ENCODE measurements at places on chromosomes 4 and X.

- no peak for DNase-seq
Observed at GRCh38 chrX:40852586-40852985, 117.2 kb upstream of the MED14 start.

DNA sequence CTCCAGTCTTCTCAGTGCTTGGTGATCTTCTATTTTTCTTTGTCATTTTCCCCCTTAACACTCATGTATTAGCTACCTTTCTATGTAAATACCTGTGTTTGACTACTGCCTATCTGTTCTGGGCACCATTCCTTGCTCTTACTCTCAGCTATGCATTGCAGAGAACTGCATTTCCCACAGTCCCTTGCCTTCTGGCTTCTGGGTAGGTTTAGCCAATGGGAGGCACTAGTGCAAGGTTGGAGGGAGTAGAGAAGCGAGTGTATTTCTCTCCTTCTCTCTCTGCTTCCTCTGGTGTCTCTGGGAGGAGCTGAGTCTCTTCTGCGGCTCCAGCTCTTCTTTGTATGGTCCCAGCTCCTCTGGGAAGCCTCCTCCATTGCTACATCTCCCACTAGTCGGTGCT, 50.5 kb downstream of the CWH43 start:
- DNase-seq, result no peak

DNA sequence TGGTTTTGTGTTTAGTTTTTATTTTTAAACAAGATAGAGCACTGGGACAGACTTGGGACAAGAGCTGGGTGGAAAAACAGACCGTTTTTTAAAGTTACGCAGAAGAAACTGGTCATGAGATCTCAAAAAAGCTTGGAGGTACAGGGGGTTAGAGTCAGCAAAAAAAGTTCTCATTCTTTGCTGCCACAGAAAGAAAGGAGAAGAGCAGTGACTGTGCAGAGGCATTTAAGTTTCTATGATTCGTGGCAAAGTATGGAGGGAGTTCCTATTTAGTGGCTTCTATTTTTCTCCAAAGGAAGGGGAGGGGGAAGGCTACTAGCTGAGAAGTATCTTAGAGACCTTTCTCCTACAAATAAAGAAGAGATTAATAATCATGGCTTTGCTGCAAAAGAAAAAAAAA, 68.3 kb downstream of the MANBA start:
- no peak for DNase-seq

- DNase-seq, result no peak
Observed at GRCh38 chr4:188930822-188931221, 791.6 kb downstream of the TRIML1 start.

- no peak for DNase-seq
Observed at GRCh38 chr4:2428496-2429213, 9.9 kb downstream of the CFAP99 start.

GRCh38 chr4:39125600-39125985, 56.7 kb upstream of the WDR19 start:
- DNase-seq, result no peak

DNA sequence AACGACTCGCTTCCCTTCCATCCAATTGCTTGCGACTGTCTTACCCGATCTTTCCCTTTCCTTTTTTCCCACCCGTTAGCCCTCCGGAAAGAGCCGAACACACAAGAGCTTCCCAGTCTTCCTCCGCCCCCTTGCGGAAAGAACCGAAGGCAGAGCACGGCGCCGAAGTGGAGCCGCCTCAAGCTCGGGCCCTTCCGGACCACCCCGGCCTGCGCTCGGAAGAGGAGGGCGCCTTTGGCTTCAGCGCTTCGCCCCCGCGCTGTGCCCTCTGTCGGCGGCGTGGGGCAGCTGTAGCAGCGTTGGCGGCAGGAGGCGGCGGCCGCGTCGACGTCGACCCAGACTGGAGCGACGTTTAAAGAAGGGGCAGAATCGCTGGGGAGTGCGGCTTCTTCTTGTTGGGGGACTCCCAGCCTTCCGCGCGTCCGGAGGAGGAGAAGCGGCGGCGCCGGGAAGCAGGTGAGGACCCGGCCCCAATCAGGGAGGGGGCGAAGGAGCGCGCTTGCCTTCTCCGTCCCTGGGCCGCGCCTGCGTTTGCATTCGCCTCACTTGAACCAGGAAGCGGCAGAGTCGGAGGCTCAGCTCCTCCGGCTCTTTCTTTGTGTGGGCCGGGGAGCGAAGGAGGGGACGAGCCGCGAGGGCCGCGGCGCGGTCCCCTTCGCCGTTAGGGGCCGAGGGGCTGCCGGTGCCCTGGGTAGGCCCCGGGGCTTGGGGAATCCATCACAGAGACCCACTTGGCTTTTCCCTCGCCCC, at the start of gene ZBTB33:
Gene ZBTB33 (plus strand): TSS at position 291 of the 750 bp plus-strand sequence. CDS start 2,604 bp downstream, outside the sequence.
- peak; percentile 78 for DNase-seq

- DNase-seq, result no peak
Observed at GRCh38 chr4:7513671-7514070, 78.9 kb upstream of the PSAPL1 start.

DNA sequence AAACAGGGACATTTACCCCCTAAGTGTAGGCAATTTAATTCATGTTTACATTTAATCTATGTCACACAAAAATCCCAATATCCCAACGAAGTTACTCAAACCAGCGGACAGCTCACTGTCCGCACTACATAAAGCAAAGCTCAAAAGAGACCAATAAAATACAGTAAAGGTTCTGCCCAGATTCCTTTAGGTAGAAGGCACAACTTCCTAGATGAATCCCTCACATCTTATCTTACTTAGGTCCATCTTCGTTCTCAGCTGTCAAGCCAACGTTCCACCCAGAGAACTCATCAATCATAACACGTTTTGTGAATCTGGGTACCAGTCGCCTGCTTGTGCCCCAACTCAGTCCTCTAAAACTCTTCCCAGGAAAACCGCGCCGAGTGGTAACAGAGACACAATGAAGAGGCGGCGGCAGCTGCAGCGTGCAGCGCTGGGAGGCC, 1.7 kb downstream of the HNRNPDL start:
- DNase-seq, result no peak

DNA sequence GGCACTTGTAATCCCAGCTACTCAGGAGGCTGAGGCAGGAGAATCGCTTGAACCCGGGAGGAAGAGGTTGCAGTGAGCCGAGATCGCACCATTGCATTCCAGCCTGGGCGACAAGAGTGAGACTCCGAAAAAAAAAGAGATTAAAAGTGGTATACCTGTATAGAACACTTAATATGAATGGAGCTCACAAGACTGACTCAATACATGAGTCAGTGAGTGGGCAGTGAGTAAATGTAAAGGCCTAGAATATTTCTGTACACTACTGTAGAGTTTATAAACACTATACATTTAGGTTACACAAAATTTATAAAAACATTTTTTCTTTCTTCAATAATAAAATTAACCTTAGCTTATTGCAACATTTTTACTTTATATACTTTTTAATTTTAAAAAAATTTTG, 93.8 kb downstream of the CENPC start:
- DNase-seq, result no peak

DNA sequence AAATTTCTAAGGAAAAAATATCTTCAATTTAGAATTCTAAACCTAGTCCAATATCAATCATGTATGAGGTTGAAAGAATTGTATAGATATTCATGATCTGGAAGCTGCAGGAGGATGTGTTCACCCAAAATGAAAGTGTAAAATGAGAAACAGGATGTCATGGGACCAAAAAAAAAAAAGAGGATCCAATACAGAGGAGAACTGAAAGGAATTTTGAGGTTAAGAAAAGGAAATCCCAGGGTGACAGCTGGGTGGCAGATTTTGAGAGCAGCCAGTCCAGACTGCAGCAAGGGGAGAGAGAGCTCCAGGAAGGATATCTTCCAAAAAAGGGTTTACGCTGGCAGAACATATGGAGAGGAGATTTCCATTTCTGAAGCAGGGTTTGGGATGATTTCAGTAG, 38.9 kb downstream of the TLR10 start:
- DNase-seq, result no peak

- no peak for DNase-seq
Observed at GRCh38 chrX:7934026-7934425, 6.8 kb upstream of the PNPLA4 start.

DNA sequence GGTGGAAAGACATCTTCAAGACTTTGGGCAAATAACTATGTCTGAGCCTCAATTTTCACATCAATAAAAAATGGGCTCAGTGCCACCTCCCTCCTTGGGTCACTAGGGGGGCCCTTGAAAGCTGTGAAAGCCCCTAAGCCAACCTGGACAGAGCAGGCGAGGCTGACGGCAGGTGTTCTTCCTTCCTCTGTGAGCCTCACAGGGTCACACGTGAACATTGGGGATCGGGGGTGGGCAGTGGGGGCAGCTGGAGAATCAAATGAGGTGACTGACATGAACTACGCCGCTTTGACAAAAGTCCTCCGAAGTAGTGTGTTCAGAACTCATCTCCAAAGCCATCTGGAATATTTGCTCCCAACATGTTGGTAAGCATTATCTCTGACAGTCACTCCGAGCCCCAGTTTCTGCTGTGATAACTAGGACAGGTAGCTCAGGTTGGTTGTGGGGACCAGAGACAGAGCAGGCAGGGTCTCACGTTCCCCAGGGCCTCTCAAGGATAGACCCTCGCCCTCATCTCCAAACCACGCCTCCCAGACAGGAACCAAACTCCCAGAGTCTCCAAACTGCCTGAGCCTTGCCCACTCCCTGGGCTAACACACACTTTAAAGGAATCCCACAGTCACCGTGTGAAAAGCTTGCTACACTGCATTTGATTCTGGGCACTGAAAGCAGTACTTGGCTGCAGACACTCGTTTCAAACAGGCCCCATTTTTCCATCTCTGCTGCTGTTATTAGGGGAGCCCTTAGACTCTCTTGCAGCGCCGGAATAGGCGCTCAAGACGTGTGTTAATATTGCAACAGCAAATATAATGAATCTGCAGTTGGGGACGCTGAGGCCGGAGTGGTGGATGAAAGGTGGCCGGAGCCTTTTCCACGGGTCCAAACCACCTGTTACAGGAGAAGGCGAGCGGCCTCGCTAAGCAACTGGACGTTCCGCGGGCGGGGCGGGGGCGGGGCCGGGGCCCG, 717 bp upstream of the WFS1 start:
- DNase-seq, result no peak

- no peak for DNase-seq
Observed at GRCh38 chr4:169628579-169628978, 8.2 kb downstream of the CLCN3 start.

- no peak for DNase-seq
Observed at GRCh38 chrX:17859609-17860178, 1.4 kb downstream of the RAI2 start.

GRCh38 chr4:165359506-165359905, 19.3 kb upstream of the CPE start:
- DNase-seq, result no peak

DNA sequence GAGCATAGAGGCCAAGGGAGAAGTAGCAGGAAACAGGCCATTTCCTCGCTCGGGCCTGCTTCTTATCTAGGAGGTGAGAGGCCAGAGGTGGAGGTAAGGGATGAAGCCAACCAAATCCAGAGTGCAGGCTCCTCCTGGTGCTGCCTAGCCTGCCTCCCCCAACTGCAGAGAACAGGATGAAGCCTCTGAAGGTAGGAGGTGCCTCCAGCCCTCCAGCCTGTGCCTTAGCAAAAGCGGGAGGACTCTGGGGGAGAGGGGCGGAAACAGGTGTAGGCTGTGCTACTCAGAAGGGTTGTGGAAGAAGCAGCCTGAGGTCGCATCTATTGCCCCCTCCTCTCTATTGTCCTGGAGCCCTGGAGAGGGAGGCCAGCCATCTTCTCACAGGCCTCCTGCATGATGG, 2.9 kb upstream of the MTM1 start:
- no peak for DNase-seq

Measured in activated T-cell treated with anti-CD3 and anti-CD28 coated beads for 24 hours (primary cell).